ENCODE measurements at places on chromosomes 2 and 18.
A peak's percentile ranks its signal among the peaks of the same experiment; 100 is the strongest.

- no peak for DNase-seq
Measured at GRCh38 chr2:94753466-94753998, 117.7 kb upstream of the TEKT4 start.

DNA sequence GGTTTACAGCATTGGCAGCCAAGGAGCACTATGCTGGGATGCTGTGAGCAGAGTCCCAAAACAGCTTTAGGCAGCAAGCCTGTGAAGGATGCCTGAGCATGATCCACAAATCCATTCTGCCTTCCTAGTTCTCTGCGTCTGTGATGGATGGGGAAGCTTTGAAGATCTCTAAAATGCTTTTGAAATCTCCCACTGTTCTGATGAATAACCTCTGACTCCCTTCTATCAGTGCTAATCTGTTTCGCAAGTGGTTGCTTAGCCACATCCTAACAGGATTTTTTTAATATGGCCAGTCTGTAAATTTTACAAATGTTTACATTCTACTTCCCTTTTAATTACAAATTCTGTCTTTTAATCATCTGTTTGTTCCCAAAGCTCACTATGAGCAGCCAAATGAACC, 319.2 kb downstream of the GULP1 start:
- peak; percentile 39 for DNase-seq

- DNase-seq, result no peak
Measured at GRCh38 chr18:26978812-26979341, 113.4 kb upstream of the AQP4 start.

DNA sequence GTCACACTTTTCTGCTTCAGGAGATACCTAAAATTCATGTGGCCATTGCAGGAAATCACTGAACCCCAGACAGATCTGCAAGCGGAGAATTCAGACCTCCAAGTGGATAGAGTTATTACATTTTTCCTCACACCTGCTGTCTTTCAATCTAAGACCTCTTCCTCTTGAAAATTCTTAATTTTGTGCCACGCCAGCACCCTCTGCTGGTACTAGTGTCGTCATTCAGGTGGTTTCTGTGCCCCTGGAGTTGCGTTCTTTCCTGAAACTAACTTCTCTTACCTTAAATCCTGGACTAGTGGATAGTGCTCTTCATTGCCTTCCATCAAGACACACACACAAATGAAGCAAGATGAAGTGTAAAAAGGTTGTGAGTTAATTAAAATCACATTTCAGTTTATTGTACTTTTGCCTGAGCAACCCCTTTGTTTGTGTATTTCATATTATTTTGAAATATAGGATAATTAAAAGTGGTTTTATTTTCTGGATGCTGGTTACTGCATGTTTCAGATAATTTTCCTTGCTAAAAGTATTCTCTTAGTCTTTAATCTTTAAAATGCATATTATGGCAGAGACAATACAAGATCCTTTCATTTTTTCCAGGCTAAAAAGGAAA, 1.6 kb upstream of the DNER start:
- peak; percentile 23 for DNase-seq

DNA sequence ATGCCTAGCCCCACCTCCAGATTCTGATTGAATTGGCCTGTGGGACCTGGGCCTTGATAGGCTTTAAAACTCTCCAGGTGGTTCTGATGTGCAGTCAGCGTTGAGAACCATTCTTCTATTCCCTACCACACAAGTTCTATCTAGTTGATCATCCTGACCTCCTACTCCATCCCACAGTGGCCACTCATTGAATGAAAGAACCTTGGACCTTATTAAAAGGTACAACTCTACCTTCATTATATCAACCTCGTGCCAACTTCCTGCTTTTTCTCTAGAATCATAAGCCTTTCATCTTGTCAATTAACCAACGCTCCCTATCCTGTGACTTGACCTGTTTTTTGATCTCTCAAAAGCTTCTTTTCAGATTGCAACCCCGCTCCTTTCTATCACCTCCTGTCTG, 55.8 kb downstream of the SLC40A1 start:
- DNase-seq, result no peak

DNA sequence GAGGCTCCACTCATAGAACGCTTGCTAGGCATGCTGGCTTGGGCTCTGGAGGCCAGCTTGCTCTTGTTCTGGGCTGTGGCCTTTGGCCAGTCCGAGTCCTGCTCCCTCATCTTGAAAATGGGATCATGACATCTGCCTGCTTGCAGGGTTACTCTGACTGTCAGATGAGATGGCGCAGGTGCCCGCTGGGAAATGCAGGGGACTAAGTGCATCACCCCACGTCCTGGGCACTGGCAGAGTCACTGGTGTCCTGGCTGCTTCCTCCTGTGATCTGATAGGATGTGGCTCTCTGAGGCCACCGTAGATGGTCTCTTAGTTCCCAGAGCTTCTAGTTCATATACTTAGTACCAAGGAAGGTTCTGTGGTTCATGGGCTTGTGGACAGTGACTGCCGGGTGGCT, 18.5 kb downstream of the LDLRAD4 start:
- no peak for DNase-seq
